Astrocyte (in vitro differentiated cells and primary cell): ENCODE measurements at places on chromosomes 5 and 9.

- H3K27me3 ChIP-seq = no peaks in the 10 kb centered on the region
- no peaks in the 10 kb centered on the region for H3K36me3 ChIP-seq
- no peak overlapping the region for H3K4me3 ChIP-seq
Measured at GRCh38 chr5:156402387-156402921, 75.5 kb downstream of the SGCD start.

DNA sequence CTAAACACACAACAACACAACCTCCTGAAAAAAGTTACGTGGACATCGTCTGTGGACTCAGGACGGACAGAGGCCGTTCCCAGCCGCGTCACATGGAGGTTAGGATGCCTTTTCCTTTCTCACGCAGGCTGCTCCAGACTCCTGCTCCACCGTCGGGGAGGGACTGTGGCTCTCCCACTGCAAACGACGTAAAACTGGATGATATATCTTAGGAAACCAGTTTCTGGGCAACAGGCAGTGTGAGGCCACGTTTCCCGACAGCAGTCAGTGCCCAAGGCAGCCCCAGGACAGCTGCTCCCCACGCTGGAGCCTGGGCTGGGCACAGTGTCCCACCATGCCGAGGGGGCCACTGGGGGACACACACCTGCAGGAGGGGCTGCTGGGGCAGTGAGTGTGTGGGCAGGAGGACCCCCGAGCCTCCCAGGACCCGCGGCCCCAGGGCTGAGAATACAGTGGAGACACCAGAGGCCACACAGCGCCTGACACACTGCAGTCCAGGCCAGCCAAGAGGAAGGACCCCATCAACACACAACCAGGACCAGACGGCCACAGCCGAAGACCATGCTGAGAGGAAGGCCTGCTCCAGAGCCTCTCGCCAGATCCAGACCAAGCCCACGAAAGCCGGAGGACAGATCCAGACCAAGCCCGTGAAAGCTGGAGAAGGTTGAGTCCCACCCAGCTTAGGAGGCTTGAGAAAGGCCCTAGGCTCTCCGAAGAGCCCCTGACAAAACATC is 26.2 kb downstream of the EXD3 start:
- H3K27me3 ChIP-seq = no peaks in the 10 kb centered on the region
- H3K36me3 ChIP-seq = no peaks in the 10 kb centered on the region
- H3K27ac ChIP-seq = peak overlapping the region; percentile 31
- H3K4me3 ChIP-seq = no peak overlapping the region
- H3K4me1 ChIP-seq = peaks cover 6% of the 10 kb centered on the region

DNA sequence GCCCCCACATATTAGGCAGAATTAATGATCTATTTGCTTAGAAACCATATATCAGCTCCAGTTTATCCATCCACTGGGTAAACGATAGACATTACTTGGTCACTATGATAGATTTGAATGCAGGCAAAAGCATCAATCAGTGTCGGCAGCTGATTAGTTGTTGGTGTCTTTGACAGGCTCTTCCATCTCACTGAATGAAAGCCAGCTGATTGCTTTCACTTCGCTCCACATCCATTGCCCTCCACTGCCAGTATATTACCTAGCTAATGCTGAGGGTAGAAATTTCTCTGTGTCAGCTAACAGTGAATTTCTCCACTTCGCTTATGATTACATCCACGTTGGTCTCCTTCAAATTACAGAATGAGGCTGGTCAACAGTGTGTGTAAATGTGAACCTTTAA is 821.3 kb upstream of the TYRP1 start:
- DNase-seq = no peak
- H3K27me3 ChIP-seq = no peaks in the 10 kb centered on the region
- H3K36me3 ChIP-seq = no peaks in the 10 kb centered on the region
- H3K4me3 ChIP-seq = no peak overlapping the region
- H3K27ac ChIP-seq = no peak overlapping the region

DNA sequence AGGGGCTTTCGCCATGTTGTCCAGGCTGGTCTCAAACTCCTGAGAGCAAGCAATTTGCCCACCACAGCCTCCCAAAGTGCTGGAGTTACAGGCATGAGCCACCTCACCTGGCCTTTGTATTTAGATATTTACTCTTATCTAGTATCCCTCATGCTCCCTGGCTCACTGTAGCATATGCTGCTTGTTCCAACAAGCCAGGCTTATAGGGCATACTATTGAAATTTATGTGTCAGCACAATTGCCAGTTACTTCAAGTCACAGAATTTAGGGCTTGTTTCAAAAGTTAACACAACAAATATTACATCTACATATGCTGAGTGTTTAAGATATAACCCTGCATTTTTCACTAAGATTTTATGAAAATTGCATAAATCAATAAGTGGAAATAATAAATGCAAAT is 469.2 kb upstream of the ZNF608 start:
- H3K36me3 ChIP-seq = no peaks in the 10 kb centered on the region
- DNase-seq = no peak
- H3K4me1 ChIP-seq = no peaks in the 10 kb centered on the region
- H3K27ac ChIP-seq = no peak overlapping the region

DNA sequence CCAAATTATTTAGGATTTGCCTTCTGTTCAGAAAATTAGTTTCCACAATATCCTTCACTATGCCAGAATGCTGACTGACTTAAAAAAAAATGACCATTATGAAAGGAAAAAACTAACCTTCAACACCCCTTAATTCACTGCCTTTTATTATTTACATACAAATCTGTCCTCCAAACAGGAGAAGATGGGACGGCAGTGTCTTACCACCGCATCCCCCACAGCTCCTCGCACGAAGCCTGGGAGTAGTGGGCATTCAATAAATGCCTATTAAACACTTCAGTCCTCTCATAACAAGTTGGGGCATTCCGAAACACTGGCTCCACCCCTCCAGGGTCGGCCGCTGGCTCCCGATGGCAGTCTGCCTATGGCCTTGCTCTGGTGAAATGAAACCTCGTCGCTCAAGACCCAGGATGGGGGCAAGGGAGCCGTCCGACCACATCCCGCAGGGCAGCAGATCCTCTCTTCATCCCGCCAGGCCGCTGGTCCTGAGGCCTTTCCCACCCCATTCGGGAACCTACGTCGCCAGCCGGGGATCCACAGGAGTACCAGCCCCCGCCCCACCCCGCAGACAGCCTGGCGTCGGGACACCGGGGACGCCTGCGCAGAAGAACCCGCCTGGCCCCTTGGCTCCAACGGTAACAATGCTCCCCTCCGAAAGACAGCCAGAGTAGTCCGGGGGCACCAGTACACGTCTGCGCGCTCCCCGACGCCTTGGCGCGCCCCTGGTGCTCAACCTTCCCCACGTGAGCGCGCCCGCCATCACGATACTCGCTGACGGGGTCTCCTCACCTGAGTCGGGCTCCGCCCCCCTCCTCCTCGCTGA is 613 bp downstream of the ZBTB5 start:
- H3K4me1 ChIP-seq = peaks cover 20% of the 10 kb centered on the region
- H3K27ac ChIP-seq = peak overlapping the region; percentile 96
- peak overlapping the region; percentile 84 for H3K4me3 ChIP-seq
- H3K27me3 ChIP-seq = no peaks in the 10 kb centered on the region
- DNase-seq = peak; percentile 56

GRCh38 chr5:100026606-100027005 is 508.6 kb upstream of the FAM174A start:
- no peak overlapping the region for H3K4me3 ChIP-seq
- H3K36me3 ChIP-seq = no peaks in the 10 kb centered on the region
- no peaks in the 10 kb centered on the region for H3K27me3 ChIP-seq
- no peak for DNase-seq
- no peaks in the 10 kb centered on the region for H3K4me1 ChIP-seq

DNA sequence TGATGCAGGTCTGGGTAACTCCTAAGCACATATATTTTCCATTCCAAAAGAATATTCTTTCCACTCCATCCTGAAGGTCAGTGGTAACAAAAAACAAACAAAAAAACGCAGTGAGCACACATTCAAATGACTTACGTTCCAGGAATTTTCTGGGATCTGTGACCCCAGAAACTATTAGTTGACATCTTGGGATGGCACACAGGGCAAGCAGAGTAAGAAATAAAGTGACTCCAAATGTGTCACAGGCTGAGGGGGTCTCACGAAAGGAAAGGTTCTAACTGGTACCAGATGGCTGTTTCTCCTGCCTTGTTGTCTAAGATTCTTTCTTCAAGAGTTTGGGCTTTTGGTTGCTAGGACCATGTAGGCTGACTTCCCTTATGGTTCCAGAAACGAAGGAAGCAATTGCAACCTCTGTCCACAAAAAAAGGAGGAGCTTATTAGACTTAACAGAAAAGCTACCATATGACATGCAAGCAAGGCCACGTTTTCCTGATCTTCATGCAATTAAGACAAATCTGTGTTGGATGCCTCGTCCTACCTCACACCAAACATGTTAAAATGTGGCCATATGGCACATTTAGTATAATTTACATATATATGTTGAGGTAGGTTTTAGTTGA is 32.7 kb downstream of the PTGS1 start:
- H3K4me3 ChIP-seq = no peak overlapping the region
- no peaks in the 10 kb centered on the region for H3K36me3 ChIP-seq
- H3K27me3 ChIP-seq = no peaks in the 10 kb centered on the region
- no peak for DNase-seq

DNA sequence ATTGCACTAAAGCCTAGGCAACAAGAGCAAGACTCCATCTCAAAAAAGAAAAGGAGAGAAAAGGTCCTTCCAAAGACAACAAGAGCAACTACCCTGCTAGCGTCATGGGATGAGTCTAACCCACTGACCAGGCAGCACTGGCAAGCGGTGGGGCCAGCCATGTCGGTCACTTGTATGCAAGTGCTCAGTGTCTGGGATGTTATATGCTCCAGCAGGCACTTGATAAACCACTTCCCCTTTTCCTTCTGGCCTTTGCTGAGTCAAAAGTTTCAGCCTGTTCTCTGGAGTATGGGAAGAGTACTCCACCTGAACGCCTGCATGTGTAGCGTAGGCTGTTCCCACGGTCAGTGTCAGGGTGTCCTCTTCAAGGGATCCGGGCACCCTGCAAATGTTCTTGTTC is 9.2 kb upstream of the MXD3 start:
- DNase-seq = no peak
- peaks cover 2% of the 10 kb centered on the region for H3K36me3 ChIP-seq
- no peak overlapping the region for H3K27ac ChIP-seq
- no peaks in the 10 kb centered on the region for H3K27me3 ChIP-seq
- H3K4me3 ChIP-seq = no peak overlapping the region
- H3K4me1 ChIP-seq = peaks cover 3% of the 10 kb centered on the region
